Activated CD4-positive, alpha-beta T cell treated with anti-CD3 and anti-CD28 coated beads, Interleukin-2, amount 50 U/mL, for 1 hour (primary cell): ENCODE measurements at places on chromosomes 12 and 14.

- DNase-seq, result no peak
These were observed 55.7 kb downstream of the APOBEC1 start for GRCh38 chr12:7610006-7610405.

GRCh38 chr14:89185919-89186855, 230.8 kb downstream of the FOXN3 start:
- no peak for DNase-seq

DNA sequence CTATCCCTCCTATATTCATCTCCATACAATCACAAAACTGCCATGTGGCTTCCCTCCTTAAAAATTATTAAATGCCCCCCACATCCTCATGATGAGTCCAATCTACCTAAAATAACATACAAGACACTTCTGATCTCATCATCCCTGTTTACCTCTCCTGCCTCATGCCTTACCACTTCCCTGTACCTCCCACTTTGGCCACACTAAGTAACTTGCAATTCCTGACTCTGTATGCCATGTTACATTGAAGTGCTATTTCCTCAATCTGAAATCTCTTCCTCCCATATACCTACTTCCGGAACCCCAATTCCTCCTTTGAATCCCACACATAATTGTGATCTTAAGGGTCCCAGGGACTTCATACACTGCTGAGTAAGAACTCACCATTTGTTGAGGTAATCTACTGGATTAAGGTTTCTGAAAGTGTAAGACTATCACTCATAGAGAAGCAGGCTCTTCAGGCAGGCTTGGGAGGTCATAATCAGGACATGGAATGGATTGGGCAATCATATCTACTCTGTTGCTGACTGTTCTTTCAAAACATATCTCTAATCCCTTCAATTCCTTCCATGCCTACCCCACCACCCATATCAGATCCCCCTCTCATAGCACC, 117.6 kb upstream of the PLEKHG7 start:
- no peak for DNase-seq

- no peak for DNase-seq
These were observed 6.5 kb downstream of the HIP1R start for GRCh38 chr12:122841544-122842321.

DNA sequence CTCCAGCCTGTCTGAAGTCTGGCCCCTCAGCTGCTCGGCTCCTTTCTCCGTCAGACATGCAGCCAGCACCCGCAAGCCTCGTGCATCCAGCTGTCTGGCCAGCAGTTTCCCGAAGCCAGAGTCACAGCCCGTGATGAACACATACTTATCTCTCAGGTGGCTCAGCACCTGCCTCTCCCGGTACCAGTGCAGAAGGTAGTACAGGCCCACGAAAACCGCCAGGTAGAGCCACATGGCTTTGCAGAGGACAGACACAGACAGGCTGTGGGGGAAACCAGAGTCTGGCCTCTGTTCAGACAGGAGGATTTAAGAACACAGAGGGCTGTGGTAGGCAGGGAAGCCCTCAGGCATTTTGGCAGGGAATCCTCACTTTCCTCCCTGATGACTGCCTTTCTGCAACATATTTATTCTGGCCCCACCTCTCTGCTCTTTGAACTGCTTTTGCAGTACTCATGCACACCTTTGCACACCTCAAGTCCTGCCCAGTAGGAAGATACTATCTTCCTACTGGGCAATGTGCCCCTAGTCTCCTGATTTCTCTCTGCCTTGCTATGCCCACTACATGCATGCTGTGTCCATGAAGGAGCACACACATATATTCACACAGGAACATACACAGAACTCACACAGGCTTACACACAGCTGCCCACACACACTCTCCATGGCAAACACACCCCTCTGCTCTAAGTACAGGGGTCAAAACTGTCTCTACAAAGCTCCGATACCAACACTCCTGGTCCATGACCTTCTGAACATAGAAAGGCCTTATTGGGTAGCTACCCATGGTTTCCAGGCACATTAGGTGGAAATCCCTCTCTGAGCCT, at the start of gene RDH16:
TSS of gene RDH16 (minus strand) at position 380 of the 824 bp plus-strand sequence. CDS start at position 234, 146 bp downstream.
- DNase-seq, result no peak

GRCh38 chr12:119229837-119230236, 51.1 kb downstream of the HSPB8 start:
- DNase-seq, result no peak

DNA sequence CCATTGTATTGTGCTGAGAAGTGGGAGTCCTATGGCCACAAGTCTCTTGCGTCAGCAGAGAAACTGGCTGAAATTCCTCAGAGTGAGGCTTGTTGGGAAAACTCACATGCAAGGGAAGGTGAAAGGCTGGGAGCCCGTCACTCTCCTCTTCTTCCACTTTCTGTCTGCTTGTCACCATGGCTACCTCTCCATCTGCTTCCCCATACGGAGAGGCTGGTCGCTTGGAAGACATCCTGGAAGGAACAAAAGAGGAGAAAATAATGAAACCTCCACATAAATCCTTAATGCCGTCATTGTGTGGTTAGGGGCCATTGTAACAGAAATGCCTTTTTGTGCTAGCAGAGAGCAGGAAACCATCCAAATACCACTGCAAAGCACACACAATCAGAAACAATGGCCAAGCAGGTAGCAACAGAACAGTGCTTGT, 53.7 kb downstream of the SOX5 start:
- no peak for DNase-seq

- no peak for DNase-seq
These were observed 60.6 kb downstream of the DAAM1 start for GRCh38 chr14:59249029-59249428.

- DNase-seq, result no peak
These were observed 143.4 kb downstream of the RTN1 start for GRCh38 chr14:59727073-59727661.

- no peak for DNase-seq
These were observed 44.6 kb downstream of the ERO1A start for GRCh38 chr14:52650774-52651173.

- DNase-seq, result no peak
These were observed 1.0 kb downstream of the FGFR1OP2 start for GRCh38 chr12:26939192-26939832.

DNA sequence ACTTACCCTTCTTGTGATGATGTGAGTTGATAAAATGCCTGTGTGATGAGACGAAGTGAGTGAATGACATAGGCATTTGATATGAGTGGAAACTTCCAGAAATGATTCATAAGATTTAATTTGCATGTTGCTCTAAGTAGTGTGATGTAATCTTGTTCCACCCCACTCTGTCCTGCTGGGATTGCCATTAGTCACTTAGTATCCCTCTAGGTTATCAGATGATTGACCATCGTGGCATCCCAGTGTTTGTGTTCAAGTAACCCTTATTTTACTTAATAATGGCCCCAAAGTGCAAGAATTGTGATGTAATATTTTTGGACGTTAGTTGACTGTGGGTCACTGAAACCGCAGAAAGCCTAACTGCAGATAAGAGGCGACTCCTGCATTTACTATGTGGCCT, 214.4 kb upstream of the DIO2 start:
- no peak for DNase-seq

DNA sequence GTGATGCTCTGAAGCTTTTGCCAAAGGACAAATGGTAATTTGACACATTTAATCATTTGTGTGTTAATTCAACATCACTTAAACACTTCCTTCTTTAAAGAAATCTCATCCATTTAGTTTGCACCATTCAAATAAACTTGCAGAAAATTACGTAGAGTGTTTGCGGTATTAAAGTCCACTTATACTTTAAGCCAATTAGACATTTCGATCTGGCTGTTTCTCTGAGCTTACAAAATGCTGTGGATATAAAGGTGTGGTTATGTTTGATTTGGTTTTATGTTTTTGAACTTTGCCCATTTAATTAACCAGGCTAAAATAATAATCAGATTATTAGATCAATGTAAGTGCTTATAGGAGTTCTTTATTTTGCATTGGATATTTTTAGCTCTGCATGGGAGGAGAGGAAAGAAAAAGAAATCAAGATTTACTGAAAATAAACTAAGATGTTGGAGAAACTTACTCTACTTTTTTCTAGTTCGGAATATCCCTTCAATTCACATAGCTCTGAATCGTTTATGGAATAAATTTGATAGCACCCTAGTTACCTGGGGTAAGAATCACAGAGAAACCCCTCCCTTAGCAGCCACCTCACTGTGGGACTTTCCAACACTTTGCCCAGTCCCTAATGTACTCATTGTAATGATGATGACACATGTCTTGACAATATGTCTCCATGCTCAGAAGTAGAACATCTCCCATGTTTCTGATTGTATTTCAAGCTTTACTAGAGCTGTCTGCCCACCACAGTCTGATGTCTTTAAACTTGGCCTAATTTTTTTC, 268.0 kb downstream of the BTG1 start:
- DNase-seq, result peak; percentile 42

GRCh38 chr14:25121337-25122129, 71.6 kb upstream of the STXBP6 start:
- no peak for DNase-seq

- DNase-seq, result no peak
These were observed 747.9 kb downstream of the TMTC2 start for GRCh38 chr12:83434600-83434999.
